ENCODE measurements at places on chromosomes 16 and 17.

DNA sequence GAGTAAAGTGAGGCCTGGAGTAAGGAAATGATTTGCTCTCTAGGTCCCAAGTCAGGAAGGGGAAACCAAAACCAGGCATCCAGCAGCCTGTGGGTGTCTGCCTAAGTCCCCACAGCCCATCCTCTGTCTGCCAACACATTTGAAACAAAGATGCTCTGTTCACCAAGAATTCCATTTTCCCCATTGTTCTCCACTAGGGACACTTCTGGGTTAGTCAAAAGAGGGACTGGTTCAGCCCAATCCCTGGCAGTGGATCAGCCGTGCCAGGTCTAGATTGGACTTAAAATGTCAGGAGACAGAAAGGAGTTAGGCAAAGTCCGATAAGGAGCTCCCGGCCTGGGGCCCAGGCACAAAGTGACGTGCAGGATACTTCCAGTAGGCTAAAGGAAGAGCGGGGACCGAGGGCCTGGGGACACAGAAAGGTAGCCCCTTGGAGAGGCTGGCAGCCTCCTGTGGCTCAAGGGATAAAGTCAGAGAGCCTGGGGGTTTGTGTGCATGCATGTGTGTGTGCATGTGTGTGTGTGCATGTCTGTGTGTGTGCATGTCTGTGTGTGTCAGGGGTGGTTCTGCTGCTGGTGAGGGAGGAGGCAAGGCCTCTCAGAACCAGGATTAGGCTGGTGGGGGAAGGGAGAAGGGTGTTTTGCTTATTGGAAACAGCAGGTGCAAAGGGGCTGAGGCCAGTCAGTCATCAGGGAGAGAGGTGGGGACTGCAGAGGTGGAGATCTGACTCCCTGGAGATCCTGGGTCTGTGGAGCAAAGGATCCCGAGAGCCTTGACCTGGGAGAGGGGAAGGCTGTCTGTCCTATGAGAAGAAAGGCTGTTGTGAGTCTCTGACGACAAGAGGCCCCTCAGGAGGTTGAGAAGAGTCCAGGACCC, 41.7 kb upstream of the IL34 start:
- DNase-seq: no peak

- no peak for DNase-seq
Observed at GRCh38 chr17:44001461-44001920, 2.9 kb upstream of the NAGS start.

- DNase-seq: no peak
Observed at GRCh38 chr16:47667956-47668355, 206.8 kb downstream of the PHKB start.

DNA sequence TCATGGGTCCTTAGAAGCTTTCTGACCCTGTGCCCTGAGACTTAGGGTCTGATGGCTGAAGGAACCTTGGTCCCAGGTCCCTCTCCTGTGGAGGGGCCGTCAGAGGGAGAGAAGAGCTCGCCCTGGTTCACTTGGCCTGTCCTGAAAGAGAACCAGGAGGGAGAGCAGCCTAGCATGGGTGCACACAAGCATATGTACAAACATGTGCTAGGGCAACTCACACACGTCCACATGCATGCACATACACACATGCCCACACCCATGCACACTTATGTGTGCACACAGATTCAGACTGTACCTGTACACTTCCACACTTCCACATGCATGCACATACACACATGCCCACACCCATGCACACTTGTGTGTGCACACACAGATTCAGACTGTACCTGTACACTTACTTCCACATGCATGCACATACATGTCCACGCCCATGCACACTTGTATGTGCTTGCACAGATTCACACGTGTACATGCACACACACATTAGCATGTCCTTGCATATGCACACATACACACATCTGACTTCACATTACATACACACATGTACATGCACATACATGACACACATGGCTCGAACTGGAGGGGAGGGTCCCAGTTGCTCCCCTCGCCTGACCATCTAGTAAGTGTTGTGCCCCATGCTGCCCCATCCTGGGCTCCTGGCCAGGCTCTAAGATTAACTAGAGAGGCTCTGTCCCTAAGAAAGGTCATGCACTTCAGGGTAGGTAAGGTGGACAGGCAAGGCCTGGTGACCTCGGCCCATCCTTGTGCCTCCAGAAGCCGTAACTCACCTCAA, 122.0 kb downstream of the METRNL start:
- DNase-seq: no peak
